ENCODE measurements at places on chromosomes 6 and 20. TPM values are rescaled to one million over a fixed set of nuclear protein-coding genes. Genes with fewer than 3 reads are reported as not detected.

DNA sequence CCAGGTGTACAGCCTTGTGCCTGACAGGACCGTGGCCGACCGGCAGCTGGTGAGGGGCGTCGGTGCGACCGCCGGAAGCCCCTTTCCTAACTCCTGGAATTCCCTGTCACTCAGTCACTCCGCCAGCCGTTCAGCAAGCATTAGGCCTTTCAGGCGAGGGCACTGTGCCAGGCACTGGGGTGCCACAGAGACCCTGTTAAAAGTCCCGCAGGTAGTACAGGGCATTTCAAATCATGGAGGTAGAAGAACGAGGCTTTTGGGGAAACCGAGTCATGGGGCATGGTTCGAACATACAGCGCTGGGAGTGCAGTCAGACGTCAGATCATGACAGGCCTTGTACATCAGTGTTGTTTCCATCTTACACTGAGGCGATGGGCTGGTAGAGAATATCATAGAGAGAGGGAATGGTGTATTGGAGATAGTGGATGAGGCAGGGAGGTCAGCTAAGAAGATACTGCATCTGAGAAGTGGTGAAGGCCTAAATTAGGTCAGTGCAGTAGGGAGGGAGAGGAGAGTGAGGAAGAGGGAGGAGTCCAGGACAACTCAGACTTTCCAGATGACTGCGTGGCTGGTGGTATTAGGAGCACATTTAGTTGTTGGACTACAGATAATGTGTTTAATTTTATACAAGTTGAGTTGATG, 892 bp upstream of the DXO start:
- no peak for DNase-seq

DNA sequence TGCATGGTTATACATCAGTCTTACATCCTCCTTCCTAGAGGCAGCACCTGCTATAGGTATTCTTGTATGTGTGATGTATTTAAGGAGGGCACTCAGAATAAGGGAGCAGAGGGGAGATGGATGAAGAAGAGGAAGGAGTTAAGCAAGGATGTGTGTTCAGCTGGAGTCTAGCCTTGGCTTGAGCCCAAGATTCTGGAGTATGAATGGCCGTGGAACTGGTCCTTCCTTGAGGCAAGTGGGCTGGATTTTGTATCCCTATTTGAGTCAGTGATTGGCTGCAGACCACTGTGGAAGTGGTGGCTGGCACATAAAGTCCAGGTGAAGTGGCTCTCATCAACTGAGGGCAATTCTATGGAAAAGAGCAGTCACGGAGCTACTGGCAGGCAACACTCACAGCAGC, 112.0 kb upstream of the RNF24 start:
- no peak for DNase-seq

DNA sequence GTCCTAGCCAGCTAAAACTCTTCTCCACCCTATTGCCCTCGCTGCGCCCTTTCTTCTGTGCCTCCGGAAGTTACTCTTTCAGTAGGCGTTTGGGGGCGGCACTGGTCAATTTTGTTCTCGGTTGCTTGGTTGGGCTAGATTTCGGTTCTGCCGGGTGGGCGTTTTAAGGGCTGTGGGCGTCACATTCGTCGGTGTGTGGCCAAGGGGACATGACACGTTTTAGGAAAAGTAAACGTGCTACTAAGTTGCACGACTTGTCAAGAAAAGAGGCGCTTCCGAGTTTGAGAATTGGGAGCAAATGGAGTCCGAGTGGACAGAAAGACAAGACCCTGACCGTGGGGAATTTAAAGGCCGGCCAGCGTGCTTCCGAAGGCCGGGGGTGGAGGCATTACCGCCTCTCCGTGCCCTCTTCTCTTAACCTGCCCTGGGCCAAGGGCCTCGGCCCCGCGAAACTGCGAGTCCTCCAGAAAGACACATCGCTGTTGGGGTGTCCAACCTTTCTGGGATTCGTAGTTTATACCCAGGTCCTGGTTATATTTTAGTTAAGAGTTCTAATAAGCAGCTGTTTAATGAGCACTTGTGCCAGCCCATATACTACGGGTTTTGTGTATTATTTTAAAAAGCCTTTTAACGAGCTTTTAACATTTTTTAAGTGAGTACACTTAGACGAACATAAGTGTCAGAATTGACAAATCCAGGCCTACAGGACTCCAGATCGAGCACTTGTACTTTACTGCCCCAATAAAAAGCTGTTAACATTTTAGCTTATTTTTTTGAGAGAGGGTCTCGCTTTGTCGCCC, 664 bp upstream of the BAG6 start:
- no peak for DNase-seq

- DNase-seq = no peak
These were observed 19.7 kb downstream of the VAPB start for GRCh38 chr20:58408603-58409246.

DNA sequence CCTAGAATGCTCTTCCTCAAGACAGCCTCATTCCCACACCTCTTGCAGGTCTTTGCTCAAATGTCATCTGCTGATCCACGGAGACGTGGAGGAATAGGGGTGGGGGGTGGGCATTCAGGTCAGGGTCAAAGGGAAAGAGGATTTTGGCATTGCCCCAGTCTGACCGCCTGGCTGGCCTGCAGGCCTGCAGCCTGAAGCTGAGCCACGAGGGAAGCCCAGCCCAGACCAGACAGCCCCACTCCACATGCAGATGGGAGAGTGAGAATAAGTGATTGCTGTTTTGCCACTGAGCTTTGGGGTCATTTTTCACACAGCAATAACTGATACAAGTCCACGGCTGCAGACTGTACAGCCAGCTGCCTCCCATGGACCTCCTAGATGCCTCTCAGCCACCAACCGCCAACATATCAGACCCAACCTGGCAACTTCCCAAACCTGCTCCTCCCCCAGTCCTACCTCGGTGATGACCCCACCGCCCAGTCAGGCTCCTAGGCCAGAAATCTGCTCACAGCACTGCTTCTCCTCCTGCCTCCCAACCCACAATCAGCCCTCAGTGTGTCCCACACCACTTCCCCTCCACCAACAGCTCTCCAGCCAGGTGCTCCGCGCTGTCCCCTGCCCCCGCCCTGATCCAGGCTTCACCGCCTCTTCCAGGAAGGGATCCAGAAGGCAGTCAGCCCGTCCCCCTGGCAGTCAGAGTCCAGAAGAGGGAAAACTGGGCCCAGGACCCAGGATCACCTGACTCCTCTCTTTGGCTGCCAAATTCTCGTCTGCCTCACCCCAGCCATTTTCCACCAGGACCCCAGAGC, 14.0 kb downstream of the KIAA1755 start:
- DNase-seq = no peak

DNA sequence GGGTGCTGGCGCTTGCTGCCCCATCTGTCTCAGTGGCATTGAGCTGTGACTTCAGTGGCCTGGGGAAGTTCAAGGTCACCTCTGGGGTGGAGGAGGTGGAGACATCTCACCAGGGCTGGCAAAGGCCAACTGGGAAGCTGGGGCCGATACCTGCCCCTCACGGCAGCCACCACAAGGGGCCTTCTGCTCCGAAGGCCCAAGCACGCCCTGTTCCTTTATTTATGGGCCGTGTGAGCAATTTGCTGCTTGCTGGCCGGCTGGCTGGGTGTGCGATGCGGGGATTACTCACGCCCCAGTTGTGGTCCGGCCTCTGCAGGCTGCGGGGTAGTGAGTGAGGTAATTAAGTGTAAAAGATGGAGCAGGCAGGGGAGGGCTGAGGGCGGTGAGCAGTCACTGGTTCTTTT, 13.2 kb upstream of the SCRT2 start:
- DNase-seq = no peak

DNA sequence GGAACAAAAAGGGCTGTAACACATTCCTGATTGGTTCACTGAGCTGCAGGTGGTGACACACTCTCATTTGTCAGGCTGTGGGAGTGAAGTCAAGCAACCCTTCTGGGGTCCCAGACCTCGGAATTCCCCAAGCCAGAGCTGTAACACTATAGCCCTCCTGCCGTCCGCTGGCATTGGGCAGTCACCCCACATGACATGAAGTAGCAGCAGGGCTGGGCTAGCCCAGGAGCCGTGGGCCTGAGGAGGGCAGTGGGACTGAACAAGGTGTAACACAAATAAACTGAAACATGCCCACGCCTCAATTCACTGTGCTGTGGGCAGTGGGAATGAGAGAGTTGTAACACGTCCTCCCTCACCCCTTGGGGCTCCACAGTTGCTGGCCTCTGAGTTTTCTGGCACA, 689.1 kb upstream of the EYS start:
- DNase-seq = no peak

- no peak for DNase-seq
These were observed 708.8 kb downstream of the DHX35 start for GRCh38 chr20:39670988-39671387.

- no peak for DNase-seq
These were observed 110.9 kb upstream of the JAG1 start for GRCh38 chr20:10784554-10785183.

DNA sequence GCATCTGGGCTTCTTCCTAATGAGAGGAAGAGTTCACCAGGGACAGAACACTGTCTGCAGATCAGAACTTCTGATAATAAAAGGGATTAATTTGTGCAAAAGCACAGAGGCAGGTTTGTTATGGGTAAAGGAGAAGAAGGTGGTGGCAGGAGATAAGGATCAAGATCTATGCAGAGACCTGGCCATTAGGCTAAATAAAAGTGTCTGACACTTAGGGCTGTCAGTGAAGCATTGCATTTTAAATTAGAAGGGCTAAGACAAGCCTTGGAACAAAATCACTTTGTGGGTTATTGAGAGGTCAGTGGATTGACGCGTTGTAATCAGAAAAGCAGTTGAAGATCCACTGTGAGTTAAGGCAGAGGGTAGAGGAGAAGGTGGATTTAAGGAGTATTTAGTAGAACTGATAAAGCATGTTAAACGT, 76.8 kb downstream of the MAP3K4 start:
- no peak for DNase-seq

DNA sequence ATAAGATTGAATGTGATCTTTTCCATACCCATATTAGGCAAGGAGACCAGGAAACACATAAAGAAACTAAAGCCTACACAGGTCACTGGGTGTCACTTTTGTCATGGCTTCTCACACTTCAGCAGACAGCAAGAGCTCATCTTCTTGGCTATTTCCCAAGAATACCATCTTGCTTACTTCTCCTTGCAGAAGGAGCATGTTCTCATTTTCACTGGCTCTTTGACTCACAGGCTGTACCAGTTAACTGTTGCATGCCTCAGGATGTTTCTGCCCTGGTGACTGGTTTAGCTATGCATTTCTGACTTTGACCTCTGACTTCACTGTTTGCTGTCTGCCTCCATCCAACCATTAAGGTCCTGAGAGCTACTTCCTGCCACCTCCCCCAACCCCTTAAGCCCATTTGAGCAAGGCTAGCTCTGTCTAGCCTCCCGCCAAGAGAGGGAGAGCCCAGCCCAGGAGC, 40.3 kb upstream of the OGFRL1 start:
- DNase-seq = no peak

DNA sequence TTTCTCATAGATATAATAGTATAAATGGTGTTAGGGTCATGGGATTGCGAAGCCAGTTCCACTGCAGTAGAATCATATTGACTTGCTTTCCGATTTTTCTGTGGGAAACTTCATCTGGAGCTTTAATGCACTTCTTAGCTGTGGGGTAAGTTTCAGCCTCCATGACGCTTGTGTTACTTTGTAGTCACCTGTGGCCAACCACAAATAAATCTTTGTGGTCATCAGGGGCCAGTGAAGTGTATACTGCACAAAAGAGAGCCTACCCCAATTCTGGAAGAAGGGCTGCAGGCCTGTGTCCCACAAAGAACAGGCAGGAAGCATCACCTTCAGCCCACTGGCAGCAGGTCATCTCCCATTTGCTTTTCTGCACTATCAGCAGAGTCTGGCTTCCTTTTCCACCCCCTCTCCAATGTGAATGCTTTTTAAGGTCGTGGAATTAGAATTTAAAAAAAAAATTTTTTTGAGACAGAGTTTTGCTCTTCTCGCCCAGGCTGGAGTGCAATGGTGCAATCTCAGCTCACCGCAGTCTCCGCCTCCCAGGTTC, 32.0 kb downstream of the MTHFD1L start:
- DNase-seq = no peak

- DNase-seq = no peak
These were observed 32.5 kb upstream of the DLGAP4 start for GRCh38 chr20:36273414-36274180.

DNA sequence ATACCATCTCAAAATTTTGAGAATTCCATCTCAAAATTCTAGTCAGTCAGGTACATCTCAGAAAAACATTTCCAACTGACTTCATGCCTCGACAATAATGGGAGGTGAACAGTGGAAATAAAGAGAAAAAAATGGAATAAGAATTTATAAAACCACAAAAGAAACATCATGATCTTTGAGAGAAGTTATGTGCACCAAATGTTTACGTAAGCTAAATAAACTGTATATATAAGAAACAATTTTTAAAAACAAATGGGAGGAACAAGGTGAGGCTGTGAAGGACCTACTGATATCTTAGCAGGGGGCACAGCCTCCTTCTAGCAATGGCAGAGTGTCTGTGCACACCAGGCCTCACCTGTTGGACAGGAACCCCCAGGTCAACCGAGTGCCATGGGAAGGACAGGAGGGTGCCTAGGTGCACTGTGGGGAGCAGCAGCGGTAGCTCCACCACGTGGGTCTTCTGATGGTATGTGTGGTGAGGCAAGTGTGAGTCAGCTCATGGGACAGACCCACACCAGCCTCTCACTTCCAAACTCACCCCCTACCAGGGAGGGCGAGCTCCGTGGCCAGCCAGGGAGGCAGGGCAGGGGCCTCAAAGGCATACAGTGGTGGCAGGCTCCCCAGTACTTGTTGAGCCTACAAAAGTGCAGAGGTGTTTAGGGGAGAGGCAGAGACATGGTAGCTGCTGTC, 23.2 kb downstream of the DIDO1 start:
- DNase-seq = no peak

GRCh38 chr6:3801960-3802359, 47.2 kb upstream of the FAM50B start:
- DNase-seq = no peak

GRCh38 chr6:166658115-166658791, 31.2 kb upstream of the RPS6KA2 start:
- DNase-seq = no peak

DNA sequence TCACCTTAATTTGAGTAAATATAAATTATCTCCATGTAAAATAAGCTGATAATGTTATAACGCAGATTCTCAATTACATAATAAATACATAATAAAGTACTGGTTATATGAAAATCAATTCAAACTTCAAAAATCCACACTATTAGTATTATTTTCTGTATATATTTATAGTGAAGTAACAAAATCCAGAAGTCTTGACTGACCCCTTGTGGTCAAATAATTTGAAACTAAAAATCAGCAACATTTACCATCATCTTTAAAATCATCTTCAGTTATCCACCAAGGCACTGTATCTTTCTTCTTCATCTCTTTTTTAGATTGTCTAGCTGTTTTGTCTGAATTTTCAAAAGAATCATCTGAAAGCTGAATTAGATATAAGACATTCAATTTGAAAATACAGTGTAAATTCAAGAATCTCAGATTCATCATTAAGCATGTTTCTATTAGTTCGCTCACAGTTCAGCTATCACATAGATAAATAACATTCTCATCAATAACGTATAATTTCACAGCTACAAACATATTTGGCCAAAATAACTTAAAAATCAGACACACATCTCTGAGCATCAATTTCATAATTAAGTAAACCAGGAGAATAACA, 6.5 kb downstream of the CEP162 start:
- no peak for DNase-seq

- no peak for DNase-seq
These were observed 12.8 kb upstream of the MYMX start for GRCh38 chr6:44203955-44204354.

- no peak for DNase-seq
These were observed 132.7 kb downstream of the TSHZ2 start for GRCh38 chr20:53104884-53105283.

The CTAGE9 gene
- not detected for total RNA-seq

The ARMC12 gene
- not detected for total RNA-seq

The SUMO4 gene
- 3.0 TPM for total RNA-seq

All from activated T-cell treated with anti-CD3 and anti-CD28 coated beads, Interleukin-2, amount 50 U/mL, for 4 hours (primary cell).